ENCODE measurements at places on chromosomes 3 and 15.

- no peak for DNase-seq
Observed at GRCh38 chr15:35195649-35196048, 110.6 kb upstream of the NANOGP8 start.

DNA sequence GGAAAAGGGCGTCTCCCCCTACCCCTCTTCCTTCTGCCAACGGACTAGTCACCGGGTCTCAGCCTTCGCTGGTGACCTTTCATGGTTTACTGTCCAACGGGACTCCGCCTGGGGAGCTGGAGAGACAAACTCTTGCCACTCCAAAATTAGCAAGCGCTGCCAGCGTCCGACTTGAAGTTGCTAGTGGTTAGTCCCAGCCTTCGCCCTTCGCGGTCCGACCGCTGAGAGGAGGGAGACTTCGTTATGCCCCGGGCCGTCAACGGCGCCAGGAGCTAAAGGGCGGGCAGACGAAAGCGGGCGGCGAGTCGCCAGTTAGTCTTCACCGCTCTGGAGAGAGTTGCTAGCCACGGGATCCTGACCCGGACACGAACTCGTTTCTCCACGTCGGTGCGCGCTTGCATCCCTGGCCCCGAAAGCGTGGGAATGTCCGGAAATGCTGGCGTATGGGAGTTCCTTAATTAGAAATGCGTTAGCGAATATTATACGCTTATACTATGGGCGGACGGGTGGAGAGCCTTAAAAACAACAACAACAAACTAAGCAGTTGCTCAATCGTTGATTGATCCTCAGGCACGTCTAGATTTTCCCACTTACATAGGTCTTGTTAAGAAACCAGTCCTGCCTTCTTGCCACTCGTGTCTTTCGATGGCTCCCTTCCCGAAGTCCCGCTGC, 716 bp downstream of the SMC4 start:
- DNase-seq: no peak

- DNase-seq: no peak
Observed at GRCh38 chr3:30440880-30441279, 165.5 kb upstream of the TGFBR2 start.

GRCh38 chr3:78041486-78041885, 1001.6 kb downstream of the ROBO2 start:
- DNase-seq: no peak

DNA sequence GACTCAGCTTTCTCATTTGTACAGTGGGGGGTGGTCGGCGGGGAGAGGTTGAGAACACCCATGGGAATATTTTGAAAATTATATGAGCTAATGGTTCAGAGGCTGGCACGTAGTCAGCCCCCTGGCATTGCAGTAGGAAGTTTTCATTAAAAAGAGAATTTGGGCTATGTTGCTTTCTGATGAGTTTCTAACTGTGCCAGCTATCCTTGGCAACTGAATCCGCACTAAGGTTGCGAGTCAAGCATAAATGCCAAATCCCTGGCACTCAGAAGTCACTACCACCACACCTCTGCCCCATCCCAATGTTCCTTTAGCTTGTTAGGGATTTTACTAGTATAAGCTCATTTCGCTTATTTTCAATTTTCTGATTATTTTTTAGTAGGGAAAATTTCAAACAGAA, 91.6 kb downstream of the DNASE1L3 start:
- DNase-seq: no peak

GRCh38 chr3:6680119-6680806, 180.7 kb upstream of the GRM7 start:
- peak; percentile 10 for DNase-seq

DNA sequence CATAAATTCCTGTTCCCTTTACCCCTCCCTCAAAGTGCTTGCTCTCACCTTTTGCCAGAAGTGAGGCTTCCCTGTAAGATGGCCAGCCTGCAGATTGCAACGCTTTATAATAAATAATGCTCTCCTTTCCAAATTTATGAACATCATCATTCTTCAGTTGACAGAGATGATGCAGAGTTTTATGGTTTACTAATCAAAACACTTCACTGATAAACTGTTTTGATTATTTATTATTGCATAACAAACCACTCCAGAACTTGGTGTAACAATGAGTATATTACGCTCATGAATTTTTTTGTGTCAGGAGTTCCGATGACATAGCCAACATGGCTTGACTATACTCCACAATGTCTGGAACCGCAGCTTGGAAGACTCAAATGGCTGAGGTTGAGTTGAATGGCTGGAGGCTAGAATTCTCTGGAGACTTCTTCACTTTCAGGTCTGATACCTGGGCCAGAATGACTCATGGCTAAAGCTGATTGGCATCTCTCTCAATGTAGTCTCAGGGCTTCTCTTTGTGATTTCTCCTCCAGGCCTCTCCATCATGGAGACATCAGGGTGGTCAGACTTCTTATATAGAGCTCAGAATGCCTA, 27.3 kb upstream of the TGFBR2 start:
- no peak for DNase-seq

All from GM19239 (cell line).